ENCODE measurements at places on chromosomes 7 and 10. TPM values are rescaled to one million over a fixed set of nuclear protein-coding genes. Genes with fewer than 3 reads are reported as not detected.
A peak's percentile ranks its signal among the peaks of the same experiment; 100 is the strongest.

DNA sequence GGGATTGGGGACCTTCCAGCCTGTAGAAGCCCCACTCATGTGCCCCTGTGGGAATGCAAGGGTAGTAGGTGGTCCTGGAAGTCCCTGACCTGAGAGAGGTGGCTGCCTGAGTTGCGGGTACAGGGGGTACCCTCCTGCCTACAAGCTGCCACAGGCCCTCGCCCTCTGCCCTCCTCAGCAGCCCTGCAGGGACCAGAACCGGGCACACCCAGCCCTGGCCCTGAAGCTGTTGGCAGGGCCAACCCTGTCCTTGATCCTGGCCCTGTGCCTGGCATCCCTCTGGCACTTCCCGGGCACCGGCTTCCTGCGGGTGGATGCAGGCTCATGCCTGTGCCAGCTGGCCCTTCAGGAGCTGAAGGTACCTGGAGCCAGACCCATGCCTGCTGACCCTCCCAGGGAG, 54.9 kb upstream of the ELN start:
- DNase-seq: no peak
- H3K27me3 ChIP-seq: no peaks in the 10 kb centered on the region
- no peaks in the 10 kb centered on the region for H3K36me3 ChIP-seq
- no peak overlapping the region for H3K27ac ChIP-seq

SLC16A12 gene
- total RNA-seq: not detected

CCDC136 gene
- 4.8 TPM for total RNA-seq

GRID2IP gene
- 0.93 TPM for total RNA-seq

DNA sequence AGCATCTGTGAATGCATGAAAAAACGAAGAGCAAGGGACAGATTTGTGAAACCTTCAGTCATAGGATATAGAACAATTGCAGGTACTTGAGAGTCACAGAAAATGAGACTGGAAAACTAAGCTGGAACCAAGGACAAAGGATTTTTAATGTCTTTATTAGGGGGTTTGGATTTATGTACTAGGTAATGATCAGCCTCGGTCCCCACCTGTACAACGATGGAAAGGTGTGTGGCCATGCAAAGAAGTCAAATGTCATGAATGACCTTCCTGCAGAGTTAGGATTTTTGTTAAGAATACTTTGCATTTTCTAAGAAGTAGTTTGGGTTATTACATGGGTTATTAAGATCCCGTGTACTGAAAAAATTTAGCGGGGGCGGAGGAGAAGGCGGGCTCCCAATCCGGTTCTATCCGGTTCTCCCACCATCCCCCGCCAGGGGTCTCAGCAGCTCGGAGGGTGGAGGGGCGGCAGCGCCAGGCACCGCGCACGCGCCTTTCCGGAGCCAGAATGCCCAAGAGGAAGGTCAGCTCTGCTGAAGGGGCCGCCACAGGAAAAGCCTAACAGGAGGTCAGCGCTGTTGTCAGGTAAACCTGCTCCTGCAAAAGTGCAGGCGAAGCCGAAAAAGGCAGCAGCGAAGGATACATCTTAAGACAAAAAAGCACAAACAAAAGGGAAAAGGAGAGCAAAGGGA, 327.5 kb upstream of the PLXDC2 start:
- H3K36me3 ChIP-seq: no peaks in the 10 kb centered on the region
- H3K4me3 ChIP-seq: peak overlapping the region; percentile 1
- no peak overlapping the region for H3K27ac ChIP-seq
- DNase-seq: no peak

DNA sequence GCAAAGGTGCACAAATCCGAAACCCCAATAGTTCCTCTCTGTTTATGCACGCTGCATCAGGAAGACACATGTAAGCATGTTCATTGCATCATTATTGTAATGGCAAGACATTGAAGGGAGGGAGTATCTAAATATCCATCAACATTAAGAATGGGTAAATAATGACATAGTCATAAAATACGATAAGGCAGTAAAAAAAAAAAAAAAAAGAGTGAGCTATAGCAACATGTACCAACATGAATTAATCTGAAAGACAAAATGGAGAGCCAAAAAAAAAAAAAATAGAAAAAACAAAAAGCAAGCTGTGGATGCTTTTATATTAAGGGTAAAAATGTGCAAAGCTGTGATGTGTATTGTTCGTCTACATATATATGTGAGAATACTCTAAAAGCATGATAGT, 70.2 kb upstream of the ABLIM1 start:
- no peak overlapping the region for H3K27ac ChIP-seq
- DNase-seq: no peak
- no peaks in the 10 kb centered on the region for H3K4me1 ChIP-seq
- H3K27me3 ChIP-seq: no peaks in the 10 kb centered on the region

DNA sequence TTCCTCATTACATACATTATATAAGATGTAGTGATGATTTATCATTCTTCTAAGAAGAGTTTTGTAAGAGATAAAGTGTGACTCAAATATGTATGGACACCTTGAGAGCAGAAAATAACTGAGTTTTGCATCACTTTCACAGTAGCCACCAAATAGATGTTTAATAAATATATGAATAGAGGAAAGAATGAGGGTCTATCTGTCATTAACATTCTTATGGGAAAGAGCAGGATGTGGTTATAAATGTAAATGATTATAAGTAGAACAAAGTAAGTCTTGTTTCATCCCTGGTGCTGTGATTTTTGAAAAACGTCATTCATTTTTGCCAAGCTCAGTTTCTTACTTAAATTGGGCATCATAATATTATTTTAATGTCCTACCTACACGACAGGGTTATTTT, 15.0 kb upstream of the CRPPA start:
- peaks cover 3% of the 10 kb centered on the region for H3K27me3 ChIP-seq
- no peak for DNase-seq
- no peaks in the 10 kb centered on the region for H3K36me3 ChIP-seq
- no peak overlapping the region for H3K4me3 ChIP-seq

WDR86 gene
- 0.33 TPM for total RNA-seq

DNA sequence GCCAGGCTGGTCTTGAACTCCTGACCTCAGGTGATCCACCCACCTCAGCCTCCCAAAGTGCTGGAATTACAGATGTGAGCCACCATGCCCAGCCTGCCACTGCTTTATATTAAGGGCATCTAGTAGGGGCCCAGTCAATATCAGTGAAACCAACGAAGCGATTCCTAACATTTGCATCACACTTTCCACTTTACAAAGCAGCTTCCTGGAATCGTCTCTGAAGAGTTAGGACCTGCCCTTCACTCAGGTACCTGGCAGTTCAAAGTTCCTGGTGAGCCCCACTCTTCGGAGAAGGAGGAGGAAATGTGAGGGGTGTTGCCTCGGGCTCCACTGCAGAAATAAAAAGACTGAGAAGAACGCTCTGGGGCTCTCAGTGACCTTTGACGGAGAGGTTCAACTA, 31.1 kb upstream of the EZH2 start:
- peak overlapping the region; percentile 75 for H3K27ac ChIP-seq
- no peaks in the 10 kb centered on the region for H3K27me3 ChIP-seq
- no peak for DNase-seq
- peak overlapping the region; percentile 32 for H3K4me3 ChIP-seq
- peaks cover 42% of the 10 kb centered on the region for H3K4me1 ChIP-seq
- no peaks in the 10 kb centered on the region for H3K36me3 ChIP-seq

GRCh38 chr10:13637303-13637856, 50.6 kb downstream of the PRPF18 start:
- no peak overlapping the region for H3K4me3 ChIP-seq
- H3K36me3 ChIP-seq: peaks cover 77% of the 10 kb centered on the region
- peaks cover 5% of the 10 kb centered on the region for H3K4me1 ChIP-seq

ASIC3 gene
- total RNA-seq: 1.2 TPM

DNA sequence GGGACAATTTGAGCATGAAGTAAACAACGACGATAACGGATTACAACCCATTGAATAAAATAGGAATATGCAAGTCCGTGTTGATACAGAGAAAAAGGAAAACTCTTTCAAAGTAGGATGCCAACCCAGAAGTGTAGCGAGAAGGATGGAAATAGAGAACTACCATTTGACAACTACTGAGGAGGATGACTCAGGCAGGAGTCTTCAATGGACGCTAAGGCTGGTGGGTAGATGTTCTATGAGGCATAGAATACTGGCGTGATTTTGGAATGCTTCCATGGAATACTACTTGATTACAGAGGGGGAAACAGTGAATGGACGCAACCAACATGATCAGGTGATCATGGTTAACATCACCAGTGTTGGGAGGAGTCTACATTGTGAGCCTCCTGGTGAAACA, 828 bp upstream of the CFAP70 start:
- peaks cover 14% of the 10 kb centered on the region for H3K4me1 ChIP-seq
- H3K36me3 ChIP-seq: peaks cover 10% of the 10 kb centered on the region
- peaks cover 2% of the 10 kb centered on the region for H3K27me3 ChIP-seq
- H3K4me3 ChIP-seq: no peak overlapping the region
- H3K27ac ChIP-seq: no peak overlapping the region
- no peak for DNase-seq

GRCh38 chr10:60735244-60735643, 43.0 kb upstream of the CDK1 start:
- H3K27me3 ChIP-seq: peaks cover 4% of the 10 kb centered on the region
- peaks cover 4% of the 10 kb centered on the region for H3K36me3 ChIP-seq
- H3K4me3 ChIP-seq: no peak overlapping the region

DNA sequence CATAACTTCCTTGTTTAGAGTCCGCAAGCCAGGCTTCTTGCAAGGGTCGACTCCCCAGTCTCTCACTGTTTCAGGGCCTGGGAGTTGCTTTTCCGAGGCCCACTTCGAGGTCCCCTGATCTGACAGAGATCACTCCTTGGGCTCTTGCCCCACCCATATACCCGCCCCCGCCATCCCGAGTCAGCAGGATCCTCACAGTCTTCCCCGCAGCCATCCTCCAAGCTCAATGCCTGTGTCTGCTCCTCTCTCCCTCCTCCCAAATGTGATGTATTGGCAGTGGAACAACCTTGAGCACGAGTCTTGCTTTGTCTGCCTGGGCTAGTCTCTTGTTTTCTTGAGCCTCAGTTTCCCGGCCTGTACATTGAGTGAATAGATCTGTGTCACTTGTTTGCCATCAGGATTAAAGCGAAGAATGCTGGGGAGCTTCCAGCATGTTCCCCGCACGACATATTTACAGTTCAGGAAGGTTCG, 2.4 kb upstream of the HMX2 start:
- H3K4me1 ChIP-seq: peaks cover 41% of the 10 kb centered on the region
- no peak overlapping the region for H3K4me3 ChIP-seq
- H3K27me3 ChIP-seq: peaks cover 69% of the 10 kb centered on the region
- H3K36me3 ChIP-seq: no peaks in the 10 kb centered on the region
- DNase-seq: no peak

SUN3 gene
- not detected for total RNA-seq

VPS37D gene
- 0.24 TPM for total RNA-seq

- H3K4me3 ChIP-seq: no peak overlapping the region
- no peak for DNase-seq
- peaks cover 11% of the 10 kb centered on the region for H3K27me3 ChIP-seq
- H3K36me3 ChIP-seq: no peaks in the 10 kb centered on the region
- H3K27ac ChIP-seq: no peak overlapping the region
Observed at GRCh38 chr10:61329854-61330253, 123.3 kb downstream of the TMEM26 start.

SAP25 gene
- total RNA-seq: 13.8 TPM

Measured in activated B cell treated with CpG ODN at 0.5 μM for 24 hours (primary cell).